Osteocyte (in vitro differentiated cells): ENCODE measurements at places on chromosomes 1 and 21.

DNA sequence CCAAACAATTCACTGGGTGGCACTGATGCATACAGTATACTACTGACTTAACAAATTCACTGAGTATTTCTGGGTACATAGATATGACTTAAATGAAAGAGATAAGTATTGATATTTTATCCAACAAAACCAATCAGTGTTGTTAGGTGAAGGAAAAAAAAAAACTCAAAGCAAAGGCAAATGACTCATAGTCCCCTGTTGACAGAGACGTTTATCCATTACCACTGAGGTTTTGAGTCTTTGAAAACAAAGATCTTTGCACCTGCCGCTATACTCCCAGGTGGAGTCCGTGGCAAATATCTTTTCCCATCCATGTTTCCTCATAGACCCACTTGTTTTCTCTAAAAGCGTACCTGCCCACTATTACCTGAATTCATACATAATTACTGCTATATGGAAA, 18.4 kb downstream of the DYNLT5 start:
- no peak for DNase-seq

- no peak for DNase-seq
These were observed 87.3 kb downstream of the USP24 start for GRCh38 chr1:55127827-55128343.

DNA sequence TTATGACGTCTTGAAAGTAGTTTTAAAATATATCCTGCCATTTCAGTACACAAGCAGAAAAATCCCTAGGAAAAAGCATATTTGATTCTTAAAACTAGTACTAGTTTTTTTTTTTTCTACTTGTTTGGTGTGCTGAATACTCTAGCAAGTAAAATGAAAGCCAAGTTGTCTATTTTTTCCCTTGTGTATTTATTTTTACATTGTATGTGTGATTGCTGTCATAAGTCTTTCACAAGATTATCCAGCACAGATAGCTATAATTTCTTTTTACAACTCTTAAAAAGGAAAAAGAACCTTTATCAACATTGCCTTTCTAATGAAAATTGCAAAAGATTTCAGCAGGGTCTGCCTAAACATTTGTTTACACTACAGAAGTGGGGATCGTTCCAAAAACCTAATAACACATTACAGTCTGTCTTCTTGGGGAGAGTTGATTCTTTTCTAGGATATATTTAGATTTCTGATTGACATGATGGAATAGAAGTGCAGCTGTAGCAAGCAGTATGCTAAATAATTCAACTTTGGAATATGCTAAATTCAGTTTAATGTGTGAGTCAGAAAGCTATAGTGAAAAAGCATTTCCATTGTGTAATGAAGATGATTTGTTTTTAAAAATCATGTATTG, 2.5 kb downstream of the DR1 start:
- DNase-seq = no peak

- no peak for DNase-seq
These were observed 18.4 kb downstream of the MTX1 start for GRCh38 chr1:155226910-155227260.

DNA sequence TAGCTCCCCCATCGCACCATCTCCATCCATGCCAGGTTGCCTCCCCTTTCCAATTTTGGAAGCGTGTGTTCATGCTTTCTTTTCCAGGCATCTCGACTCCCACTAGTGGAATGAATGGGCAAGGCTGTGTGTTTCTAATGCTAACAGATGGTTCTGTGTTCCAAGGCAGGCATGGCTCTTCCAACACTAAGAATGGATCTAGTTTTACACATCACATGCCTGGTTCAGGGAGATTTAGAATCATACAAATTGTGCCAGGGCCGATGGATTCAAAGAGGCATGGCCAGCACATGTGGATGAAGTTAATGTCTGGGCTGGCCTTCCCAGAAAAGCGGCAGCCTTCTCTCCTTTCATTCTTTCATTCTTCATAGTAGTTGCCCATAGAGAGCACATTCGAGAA, 438.7 kb downstream of the PRDM2 start:
- no peak for DNase-seq

DNA sequence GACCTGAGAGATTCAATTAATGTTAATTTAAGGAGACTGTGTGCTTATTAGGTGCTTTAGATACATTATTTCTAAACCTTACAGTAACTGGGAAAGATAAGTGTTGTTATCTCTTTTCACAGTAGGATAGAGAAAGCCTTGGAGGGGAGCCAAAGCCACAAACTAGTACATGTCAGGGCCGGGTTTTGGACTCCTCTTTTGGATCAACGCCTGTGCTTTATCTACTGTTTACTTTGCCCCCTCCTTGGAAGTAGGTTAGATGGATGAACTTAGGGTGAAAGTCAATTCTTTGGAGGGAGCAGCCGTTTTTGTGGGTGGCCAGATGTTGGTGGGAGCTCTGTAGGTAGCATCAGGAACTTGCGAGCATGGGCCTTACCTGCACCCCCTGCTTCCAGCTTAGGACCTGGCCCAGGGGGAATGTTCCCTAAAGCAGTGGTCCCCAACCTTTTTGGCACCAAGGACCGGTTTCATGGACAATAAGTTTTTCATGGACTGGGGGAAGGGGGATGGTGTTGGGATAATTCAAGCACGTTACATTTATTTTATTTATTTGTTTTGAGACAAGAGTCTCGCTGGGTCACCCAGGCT, 1.7 kb downstream of the HHAT start:
- DNase-seq = no peak

- DNase-seq = no peak
These were observed 189.4 kb upstream of the PALMD start for GRCh38 chr1:99456536-99456935.

DNA sequence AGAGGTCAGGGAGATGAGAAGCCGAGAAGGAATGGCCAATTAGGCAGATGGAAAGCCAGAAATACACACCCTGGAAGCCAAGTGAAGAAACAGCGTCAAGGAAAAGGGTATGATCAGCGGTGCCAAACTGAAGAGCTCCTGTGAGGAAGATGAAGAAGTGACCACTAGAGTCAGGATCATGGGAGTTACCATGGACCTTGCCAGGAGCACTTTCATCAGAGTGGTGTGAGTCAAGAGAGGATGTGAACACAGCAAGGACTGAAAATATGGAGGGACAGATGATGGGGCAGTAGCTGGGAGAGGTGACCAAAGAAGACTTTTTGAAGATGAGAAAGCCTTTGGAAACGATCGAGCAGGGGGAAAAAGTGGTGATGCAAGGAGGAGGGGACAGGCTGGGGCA, 50.4 kb downstream of the CD34 start:
- DNase-seq = no peak

DNA sequence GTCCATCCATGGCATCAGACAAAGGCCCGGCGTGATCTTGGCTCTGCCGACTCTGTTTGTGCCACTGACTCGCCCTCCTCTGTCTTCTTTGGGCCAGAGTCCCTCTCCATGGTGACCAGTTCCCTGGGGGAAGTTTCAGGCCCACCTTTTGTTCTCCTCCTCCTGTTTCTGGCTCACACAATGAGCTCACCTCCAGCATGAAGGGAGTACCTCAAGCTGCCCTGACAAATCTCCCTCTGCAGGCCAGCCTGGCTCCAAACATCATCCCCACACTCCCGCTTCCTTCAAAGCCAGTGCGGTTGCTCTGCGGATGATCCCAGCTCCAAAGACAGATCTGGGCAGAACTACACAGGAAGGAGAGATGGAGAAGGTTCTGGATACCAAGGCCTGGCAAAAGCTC, 576.6 kb downstream of the NPHP4 start:
- no peak for DNase-seq

DNA sequence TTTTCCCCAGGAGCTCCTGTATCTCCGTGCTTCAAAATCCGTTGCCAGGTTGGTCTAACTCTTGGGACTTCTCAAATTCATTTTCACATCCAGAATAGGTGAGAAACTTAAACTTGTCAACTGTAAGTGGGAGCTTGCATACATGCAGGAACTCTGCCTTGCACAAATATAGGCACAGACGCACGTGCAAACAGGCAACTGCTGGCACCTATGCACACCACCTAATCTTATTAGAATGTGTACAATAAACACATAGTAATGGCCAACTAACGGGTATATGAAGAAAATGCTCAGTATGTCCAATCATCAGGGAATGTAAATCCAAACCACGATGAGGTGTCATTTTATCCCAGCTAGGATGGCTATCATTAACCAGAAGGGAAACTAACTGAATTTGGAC, 22.6 kb upstream of the FCGR2A start:
- no peak for DNase-seq

- no peak for DNase-seq
These were observed 76.5 kb downstream of the VWA5B1 start for GRCh38 chr1:20367116-20367585.

GRCh38 chr1:94239796-94240195, 2.4 kb upstream of the ARHGAP29 start:
- DNase-seq = no peak

DNA sequence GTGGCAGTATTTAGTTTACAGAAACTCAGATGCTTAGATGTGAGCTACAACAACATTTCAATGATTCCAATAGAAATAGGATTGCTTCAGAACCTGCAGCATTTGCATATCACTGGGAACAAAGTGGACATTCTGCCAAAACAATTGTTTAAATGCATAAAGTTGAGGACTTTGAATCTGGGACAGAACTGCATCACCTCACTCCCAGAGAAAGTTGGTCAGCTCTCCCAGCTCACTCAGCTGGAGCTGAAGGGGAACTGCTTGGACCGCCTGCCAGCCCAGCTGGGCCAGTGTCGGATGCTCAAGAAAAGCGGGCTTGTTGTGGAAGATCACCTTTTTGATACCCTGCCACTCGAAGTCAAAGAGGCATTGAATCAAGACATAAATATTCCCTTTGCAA, 59.7 kb upstream of the ZNF326 start:
- no peak for DNase-seq

DNA sequence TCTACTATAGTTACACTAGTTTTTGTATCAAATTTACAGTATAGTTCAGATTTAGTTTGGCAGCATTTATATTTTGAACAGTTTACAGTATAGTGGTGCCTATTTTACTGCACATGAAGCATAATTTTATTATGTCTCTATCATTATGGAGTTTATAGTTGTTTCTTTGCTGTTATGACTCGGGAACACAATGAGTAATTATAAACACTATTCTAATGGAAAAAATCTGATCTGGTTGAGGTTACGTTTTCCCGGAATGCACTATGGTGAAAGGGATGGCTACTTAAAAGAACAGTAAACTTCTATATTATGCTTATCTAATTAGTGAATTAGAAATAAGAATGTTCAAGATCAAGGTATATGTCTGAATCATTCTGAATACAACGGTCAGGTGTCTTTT, 10.6 kb downstream of the LCA5L start:
- no peak for DNase-seq

- no peak for DNase-seq
These were observed 23.9 kb downstream of the PKP1 start for GRCh38 chr1:201307231-201307630.

GRCh38 chr1:187819086-187819485, 990.3 kb downstream of the PLA2G4A start:
- no peak for DNase-seq

DNA sequence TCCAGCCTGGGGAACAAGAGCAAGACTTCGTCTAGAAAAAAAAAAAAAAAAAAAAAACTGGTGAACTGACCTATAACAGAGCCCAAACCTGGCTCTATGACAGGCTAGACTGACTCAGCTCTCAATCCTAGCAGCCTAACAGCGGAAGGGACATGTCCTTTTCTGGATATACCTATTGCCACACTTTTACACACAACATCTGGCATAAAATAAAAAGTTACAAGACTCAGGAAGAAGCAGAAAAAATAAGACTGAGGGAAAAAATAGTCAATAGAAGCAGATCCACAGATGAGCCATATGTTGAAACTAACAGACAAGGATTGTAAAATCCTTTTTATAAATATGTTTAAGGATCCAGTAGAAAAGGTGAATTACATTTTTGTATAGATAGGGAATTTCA, 57.5 kb upstream of the IPO9 start:
- no peak for DNase-seq

- no peak for DNase-seq
These were observed 70.4 kb upstream of the SAMSN1 start for GRCh38 chr21:14616380-14617039.

GRCh38 chr1:202577381-202577780, 132.9 kb downstream of the SYT2 start:
- DNase-seq = no peak

DNA sequence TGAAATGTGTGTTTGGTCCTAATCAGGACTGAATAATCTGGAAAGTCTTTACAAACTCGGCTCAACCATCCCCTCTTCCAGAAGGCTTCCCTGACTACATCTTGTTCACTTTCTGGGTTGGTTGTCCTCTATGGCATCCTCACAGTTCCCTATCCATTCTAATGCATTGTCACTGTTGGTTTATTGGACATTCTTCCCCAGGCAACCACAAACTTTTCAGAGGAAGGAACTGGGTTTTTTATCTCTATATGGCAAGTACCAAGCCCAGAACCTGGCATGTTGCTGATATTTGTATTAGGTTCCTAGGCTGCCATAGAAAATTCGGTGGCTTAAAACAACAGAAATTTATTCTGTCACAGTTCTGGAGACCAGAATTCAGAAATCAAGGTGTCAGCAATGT, 363.5 kb upstream of the ST6GALNAC5 start:
- no peak for DNase-seq

GRCh38 chr1:186183219-186183618, 191.8 kb downstream of the TPR start:
- DNase-seq = no peak

GRCh38 chr1:80218112-80218511, 1211.6 kb upstream of the ADGRL4 start:
- DNase-seq = no peak

- no peak for DNase-seq
These were observed 21.1 kb downstream of the MKNK1 start for GRCh38 chr1:46582972-46583371.

DNA sequence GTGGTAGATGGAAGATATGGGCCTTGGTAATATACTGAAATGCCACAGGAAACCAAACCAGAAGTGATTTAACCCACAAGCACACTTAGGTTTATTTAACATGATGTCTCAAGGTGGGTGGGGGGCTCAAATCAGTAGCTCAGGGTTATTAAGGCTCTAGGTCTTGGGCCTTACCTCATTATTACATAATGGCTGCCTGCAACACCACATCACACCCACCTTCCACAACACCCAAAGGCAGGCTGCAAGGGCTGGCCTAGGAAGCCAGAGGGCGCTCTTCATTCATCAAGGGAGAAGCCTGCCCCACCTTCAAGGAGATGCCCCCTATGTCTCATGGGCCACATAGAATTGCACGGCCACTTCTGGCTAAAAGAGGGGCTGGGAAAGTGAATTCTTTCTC, 6.0 kb downstream of the TFF1 start:
- no peak for DNase-seq

DNA sequence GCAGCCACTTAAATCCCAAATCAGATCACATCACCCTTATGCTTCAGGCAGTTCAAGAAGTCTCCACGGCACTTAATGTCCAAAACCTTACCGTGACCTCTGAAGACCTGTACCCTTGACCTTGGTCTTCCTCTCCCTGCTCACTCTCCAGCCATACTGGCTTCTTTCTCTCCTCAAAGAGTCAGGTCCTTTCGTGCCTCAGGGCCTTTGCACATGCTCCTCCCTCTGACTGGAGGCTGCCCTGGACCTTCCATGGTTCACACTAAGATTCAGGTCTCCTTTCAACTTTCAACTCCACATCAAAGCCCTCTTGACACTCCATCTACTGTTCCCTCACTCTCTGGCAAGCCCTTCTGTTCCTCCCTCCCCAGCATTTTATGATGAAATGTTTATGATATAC, 289.9 kb upstream of the VAMP3 start:
- no peak for DNase-seq
